ENCODE measurements at places on chromosomes 1 and 21. TPM values are rescaled to one million over a fixed set of nuclear protein-coding genes. Genes with fewer than 3 reads are reported as not detected.

GRCh38 chr21:44885615-44886014 lies 12.1 kb upstream of the PTTG1IP start:
- H3K27me3 ChIP-seq = no peaks in the 10 kb centered on the region
- no peak overlapping the region for H3K4me3 ChIP-seq
- peaks cover 8% of the 10 kb centered on the region for H3K4me1 ChIP-seq
- DNase-seq = no peak
- no peak overlapping the region for H3K27ac ChIP-seq

DNA sequence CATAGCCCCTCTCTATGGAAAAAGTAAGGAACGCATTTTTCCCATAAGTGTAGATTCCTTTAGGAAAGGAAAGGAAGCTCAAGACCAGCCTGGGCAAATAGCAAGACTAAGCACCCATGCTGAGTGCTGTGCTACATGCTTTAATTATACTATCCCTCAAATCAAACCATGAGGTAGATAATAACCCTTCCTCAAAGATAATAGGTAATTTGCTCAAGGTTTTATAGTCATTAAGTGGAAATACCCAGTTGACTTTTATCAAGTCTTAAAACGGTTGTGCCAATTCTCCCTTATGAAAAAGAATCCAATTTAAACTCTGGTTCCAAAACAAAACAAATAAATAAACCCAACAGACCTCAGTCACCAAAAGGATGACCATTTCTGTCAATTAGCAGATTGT lies 3.4 kb downstream of the KIAA0319L start:
- no peak overlapping the region for H3K4me3 ChIP-seq

DNA sequence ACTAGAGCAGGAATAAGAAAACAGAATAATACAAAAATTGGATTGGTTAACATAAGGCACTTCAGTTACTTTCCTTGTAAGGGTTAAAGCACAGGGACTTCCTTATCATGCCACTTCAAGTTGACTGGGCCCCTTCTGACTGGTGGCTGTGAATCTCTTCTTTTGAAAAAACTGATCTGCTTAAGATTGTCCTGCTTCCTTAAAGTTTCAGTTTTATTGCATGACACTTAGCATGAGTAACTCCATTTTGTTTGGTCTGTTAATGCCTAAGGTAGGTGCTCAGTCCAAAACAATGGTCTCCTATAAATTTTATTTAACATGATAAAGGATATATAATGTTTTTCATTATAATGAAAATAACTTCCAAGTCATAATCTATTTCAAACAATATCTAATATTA lies 37.6 kb downstream of the UBE2U start:
- no peaks in the 10 kb centered on the region for H3K27me3 ChIP-seq
- no peak overlapping the region for H3K27ac ChIP-seq
- H3K4me3 ChIP-seq = no peak overlapping the region
- H3K36me3 ChIP-seq = no peaks in the 10 kb centered on the region
- peaks cover 32% of the 10 kb centered on the region for H3K4me1 ChIP-seq

- peak overlapping the region; percentile 12 for H3K27ac ChIP-seq
- peaks cover 18% of the 10 kb centered on the region for H3K4me1 ChIP-seq
- no peaks in the 10 kb centered on the region for H3K27me3 ChIP-seq
- DNase-seq = no peak
Measured at GRCh38 chr1:184958554-184959353, 15.6 kb downstream of the NIBAN1 start.

DNA sequence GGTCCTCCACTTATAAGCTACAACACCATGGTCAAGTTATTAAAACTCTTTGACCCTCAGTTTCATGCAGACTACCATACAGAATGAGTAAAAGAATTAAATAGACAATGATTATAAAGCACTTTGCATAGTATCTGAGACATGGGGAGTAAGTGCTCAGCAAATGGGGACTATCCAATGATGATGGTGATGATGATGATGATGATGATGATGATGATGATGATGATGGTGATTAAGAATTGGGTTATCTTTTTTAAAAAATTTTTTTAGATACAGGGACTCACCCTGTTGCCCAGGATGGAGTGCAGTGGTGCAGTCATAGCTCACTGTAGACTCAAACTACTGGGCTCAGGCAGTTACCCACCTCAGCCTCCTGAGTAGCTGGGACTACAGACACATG lies 8.1 kb upstream of the EPS15 start:
- no peaks in the 10 kb centered on the region for H3K36me3 ChIP-seq
- H3K4me1 ChIP-seq = no peaks in the 10 kb centered on the region

GRCh38 chr1:164602101-164602422 lies 43.1 kb downstream of the PBX1 start:
- H3K4me3 ChIP-seq = peak overlapping the region; percentile 27
- peaks cover 91% of the 10 kb centered on the region for H3K4me1 ChIP-seq
- DNase-seq = no peak
- H3K36me3 ChIP-seq = peaks cover 23% of the 10 kb centered on the region

- no peaks in the 10 kb centered on the region for H3K4me1 ChIP-seq
- no peak overlapping the region for H3K4me3 ChIP-seq
- H3K36me3 ChIP-seq = no peaks in the 10 kb centered on the region
Measured at GRCh38 chr1:30273021-30273325, 450.4 kb downstream of the MATN1 start.

DNA sequence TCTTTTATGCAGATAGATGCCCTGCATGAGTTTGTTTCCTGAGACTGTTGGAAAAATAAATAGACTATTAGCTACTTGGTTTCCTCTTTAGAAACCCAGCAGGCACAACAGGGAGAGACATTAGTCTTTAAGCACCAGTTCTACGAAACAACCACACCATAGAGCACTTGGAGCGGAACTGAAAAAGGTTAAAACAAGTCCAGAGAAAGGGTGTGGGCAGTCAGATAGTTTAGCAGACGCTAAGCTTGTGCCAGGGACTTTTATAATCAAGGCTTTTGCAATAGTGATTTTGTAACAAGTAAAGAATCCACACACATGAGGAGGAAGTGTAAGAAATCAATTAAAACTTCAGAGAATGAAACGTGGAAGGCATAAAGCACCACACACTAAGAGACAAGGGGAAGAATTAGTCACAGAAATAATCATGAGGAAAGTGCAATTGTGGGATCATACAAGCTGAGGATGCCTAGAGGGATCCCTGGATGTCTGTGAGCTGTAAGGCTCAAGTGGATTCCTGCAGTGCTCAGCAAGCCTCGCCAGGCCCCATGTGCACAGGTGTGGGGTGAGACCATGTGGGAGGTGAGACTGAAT lies 37.8 kb upstream of the TLR5 start:
- no peaks in the 10 kb centered on the region for H3K36me3 ChIP-seq
- DNase-seq = no peak

DNA sequence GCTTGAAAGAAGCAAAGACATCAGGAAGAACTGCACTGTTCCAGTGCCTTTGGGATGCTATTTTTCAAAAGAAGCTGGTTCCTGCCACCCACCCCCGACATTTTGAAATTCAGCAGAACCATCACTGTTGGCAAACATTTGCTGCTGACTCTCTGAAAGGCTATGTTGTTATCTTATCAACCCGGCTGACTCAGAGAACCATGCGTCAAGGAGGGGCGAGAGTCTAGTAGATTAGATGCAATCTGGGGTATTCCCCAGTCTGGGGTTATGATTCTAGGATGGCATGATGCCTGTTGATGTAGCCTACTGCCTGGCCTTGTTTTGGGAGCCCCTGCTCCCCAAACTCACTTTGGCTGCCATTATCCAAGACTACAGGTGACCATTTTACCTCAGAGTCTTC lies 267.8 kb upstream of the RUNX1 start:
- no peaks in the 10 kb centered on the region for H3K36me3 ChIP-seq
- no peak for DNase-seq
- H3K27ac ChIP-seq = no peak overlapping the region
- peaks cover 10% of the 10 kb centered on the region for H3K4me1 ChIP-seq

DNA sequence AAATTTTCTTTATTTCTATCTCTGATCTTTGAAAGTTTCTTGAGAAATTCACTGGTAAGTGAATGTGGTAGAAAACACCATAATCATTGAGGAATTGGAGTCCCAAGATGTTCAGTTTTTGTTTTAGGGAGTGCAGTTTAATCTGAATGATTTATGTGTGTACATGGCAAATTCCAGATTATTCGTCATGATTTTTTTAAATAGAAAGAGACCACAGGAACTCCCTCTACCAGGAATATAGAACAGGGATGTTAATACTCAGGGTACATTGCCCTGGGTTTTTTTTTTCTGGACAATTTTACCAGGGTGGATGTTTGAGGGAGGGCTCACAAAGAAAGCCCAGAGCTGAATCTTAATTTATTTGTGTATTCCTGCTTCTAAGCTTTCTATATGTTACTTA lies 109.0 kb downstream of the VPS13D start:
- H3K4me3 ChIP-seq = no peak overlapping the region
- no peaks in the 10 kb centered on the region for H3K27me3 ChIP-seq
- H3K36me3 ChIP-seq = peaks cover 39% of the 10 kb centered on the region
- peaks cover 78% of the 10 kb centered on the region for H3K4me1 ChIP-seq
- no peak for DNase-seq

- DNase-seq = peak; percentile 16
- no peak overlapping the region for H3K27ac ChIP-seq
- H3K27me3 ChIP-seq = peaks cover 31% of the 10 kb centered on the region
- H3K4me3 ChIP-seq = no peak overlapping the region
Measured at GRCh38 chr1:41535716-41536115, 51.2 kb upstream of the EDN2 start.

DNA sequence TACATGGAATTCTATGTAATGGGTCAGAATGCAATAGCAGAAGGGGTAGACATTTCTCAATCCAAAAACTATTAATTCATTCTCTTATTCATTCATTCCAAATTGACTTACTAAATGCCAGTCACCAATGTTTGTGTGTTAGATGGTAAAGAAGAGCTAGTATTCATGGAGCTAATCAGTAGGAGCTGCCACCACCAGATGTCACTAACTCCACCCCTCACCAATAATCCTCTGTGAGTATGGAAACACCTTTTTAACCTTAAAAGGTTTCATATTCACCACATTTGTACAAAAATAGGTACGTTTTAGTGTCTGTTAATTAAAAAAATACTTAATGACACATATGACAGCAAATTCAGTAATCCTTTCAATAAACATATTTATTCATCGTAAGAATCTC lies 131.8 kb upstream of the PKN2 start:
- H3K4me3 ChIP-seq = no peak overlapping the region
- DNase-seq = no peak
- no peak overlapping the region for H3K27ac ChIP-seq

DNA sequence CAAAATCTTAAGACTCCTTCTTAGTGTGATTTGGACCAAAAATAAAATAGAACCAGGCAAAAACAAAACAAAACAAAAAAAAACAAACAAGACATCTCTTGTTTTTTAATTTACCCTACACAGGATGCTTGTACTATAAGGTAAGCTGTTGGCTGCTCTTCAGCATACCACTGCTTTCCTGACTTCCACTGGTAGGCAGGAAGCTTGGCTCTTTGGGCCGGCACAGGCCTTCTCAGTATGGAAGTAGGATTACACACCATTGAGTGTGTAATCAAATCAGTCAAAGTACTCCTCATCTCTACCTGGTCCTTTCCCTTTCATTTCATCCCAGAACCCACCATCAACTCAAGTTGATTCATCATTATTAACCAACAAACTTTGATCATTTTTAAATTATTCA lies 61.9 kb upstream of the RGS1 start:
- no peaks in the 10 kb centered on the region for H3K27me3 ChIP-seq
- peaks cover 47% of the 10 kb centered on the region for H3K4me1 ChIP-seq
- H3K27ac ChIP-seq = peak overlapping the region; percentile 51

DNA sequence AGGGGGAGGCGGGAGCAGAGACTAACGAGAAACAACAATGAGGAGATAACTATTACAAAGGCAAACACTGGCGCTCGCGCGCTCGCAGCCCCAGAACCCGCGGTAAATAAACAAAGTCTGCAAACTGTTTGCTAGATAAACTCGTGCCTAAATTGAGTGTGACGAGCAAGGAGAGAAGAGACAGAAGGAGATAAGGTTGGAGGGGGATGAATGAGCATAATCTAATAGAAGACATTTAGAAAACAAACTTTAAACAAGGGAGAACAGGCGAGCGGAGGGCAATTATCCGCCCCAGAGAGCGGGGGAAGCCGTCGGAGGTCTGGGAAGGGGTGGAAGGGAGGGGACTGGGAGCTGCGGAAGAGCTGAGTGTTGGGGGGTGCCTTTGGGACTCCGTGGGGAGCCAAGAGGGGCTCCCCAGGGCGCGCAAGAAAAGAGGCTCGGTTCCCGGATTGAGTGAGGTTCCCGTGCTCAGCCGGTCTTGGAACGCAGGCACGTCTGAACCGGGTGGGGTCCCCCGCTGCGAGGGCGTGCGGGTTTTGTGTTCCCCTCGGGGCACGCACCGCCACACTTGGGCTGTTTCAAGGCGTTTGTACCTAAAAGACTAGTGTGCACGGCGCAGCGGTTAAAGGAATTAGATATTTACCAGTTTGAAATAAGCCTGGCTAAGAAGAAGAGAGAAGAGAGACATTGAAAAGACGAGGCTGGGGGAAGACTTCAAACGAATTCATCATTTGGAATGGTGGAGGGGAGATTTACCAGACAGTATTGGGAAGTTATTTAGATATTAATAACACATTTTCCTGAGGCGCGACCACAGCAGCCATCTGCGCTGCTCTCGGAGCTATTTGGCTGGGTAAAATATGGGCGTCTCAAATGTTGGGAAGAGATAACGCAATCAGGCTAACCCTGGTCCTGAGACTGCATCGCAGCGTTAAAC lies 10.6 kb downstream of the PAX7 start:
- no peaks in the 10 kb centered on the region for H3K36me3 ChIP-seq
- H3K4me3 ChIP-seq = no peak overlapping the region
- peaks cover 10% of the 10 kb centered on the region for H3K4me1 ChIP-seq
- DNase-seq = no peak

DNA sequence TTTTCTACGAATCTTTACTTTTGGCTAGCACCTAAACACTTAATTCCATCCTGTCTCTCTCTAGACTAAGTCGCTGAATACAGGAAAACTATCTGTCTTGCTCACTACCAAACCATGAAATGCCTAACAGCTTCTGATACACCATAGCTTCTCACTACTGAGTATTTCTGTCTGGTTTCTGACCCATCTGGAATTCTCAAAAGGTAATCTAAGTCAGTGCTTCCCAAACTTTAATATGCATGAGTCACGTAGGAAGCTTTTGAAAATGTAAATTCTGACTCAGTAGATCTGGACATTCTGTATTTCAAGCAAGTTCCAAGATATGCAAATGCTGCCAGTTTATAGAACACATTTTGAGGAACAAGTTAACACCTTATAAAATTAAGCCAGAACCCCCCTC lies 9.2 kb upstream of the OVGP1 start:
- H3K27me3 ChIP-seq = peaks cover 11% of the 10 kb centered on the region
- peaks cover 15% of the 10 kb centered on the region for H3K36me3 ChIP-seq
- H3K4me3 ChIP-seq = no peak overlapping the region
- DNase-seq = no peak
- H3K4me1 ChIP-seq = no peaks in the 10 kb centered on the region
- H3K27ac ChIP-seq = no peak overlapping the region

- H3K27me3 ChIP-seq = peaks cover 4% of the 10 kb centered on the region
- no peaks in the 10 kb centered on the region for H3K36me3 ChIP-seq
- no peak for DNase-seq
- H3K4me3 ChIP-seq = no peak overlapping the region
- peak overlapping the region; percentile 52 for H3K27ac ChIP-seq
- peaks cover 44% of the 10 kb centered on the region for H3K4me1 ChIP-seq
Measured at GRCh38 chr1:25700144-25700523, 83.5 kb downstream of the MAN1C1 start.

Gene MAN1A2
- total RNA-seq = 53.1 TPM

Gene CNKSR1
- total RNA-seq = 50.2 TPM
